Activated CD4-positive, alpha-beta T cell treated with anti-CD3 and anti-CD28 coated beads for 4 hours (primary cell): ENCODE measurements at places on chromosomes 7 and 10.

- no peak for DNase-seq
Measured at GRCh38 chr10:67257018-67257417, 331.2 kb downstream of the LRRTM3 start.

DNA sequence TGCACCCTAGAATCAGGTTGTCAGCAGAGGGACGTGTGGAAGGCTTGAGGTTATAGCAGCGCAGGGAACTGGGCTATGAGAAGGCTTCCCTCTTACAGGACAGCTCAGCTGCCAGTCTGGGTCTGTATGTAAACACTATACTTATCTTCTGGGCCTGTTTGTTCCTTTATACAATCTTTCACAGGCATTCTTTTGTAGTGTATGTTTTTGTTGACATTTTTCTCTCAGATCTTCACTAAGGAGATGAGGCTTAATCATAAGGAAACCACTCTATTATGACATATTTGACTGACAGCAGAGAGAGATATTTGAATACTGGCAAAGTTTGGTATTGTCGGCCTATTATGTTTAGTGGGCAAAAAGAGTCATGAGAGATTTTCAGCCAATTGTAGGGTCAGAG, 929 bp downstream of the GBF1 start:
- no peak for DNase-seq

GRCh38 chr7:121519548-121520521, 123.7 kb upstream of the FAM3C start:
- no peak for DNase-seq

DNA sequence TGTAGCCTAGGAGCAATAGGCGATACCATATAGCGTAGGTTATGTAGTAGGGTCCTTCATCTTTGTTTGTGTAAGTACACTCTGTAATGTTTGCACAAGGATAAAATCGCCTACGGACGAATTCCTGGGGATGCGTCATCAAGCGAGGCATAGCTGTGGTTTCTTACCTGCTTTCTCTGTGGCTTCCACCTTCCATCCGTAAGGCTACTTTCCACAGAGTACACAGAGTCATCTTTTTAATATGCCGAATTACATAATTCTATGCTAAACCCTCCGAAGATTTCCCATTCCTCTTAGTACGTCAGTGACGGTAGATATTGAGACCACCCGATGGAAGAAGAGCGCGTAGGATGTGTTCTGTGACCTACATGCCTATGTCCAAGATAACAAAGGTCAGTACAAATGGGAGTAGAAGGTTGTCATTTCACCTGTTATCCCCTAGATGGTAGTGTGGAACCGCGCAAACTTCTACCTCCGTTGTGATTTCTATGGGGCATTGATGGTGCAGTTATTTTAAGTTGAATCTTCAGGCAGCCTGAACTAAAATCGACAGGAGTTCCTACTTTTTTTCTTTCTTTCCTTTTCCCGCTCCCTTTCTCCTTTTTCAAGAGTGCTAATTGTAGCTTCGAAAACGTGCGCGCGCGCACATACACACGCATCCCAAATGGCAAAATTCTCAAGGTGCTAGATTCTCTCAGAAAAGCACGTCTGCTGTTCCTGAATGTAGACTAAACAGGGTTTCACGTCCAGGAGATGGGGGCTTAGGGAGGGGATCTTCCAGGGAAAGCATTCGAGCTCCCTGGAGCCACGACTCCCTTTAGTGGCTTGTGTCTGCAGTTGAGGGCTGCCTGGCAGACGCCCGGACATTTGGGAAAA, 111.7 kb upstream of the MBL2 start:
- DNase-seq: no peak

DNA sequence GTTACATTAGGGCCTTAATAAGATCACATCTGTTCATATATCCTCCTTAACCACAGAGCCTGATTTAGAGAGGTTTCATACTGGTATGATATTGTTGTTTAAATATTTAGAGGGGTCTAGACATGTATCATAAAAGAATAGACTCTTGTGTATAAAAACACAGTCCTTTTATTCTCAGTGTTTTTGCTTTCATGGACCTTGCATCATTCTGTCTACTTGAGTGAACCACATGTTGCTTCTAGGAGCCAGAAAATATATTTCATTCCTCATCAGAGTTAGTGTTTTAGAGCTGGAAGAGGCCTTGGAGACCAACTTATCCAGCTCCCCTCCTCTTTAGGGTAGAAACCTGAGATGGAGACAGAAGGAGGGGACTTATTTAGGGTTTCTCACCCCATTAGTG, 312.8 kb downstream of the LRMDA start:
- DNase-seq: no peak

DNA sequence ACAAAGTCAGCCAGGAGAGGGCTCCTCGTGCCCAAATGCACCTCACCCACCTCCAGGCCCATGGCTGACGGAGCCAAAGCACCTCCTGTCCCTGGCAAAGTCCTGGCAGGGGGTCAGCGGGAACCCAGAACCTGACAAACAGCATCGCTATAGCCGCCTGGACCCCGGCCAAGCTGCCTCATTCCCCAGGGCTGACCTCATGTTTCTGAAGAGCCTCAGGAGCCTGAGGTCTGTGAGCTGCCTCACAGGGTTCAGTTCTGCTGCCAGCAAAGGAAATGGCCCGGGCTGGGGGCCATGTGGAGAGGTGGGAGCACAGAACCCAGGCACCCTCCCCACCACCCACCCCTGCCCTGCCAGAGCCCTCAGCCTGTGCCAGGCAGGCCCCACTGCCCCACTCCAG, 4.2 kb upstream of the NANOS1 start:
- DNase-seq: no peak

GRCh38 chr10:88763441-88763840, 3.6 kb downstream of the LIPN start:
- no peak for DNase-seq

DNA sequence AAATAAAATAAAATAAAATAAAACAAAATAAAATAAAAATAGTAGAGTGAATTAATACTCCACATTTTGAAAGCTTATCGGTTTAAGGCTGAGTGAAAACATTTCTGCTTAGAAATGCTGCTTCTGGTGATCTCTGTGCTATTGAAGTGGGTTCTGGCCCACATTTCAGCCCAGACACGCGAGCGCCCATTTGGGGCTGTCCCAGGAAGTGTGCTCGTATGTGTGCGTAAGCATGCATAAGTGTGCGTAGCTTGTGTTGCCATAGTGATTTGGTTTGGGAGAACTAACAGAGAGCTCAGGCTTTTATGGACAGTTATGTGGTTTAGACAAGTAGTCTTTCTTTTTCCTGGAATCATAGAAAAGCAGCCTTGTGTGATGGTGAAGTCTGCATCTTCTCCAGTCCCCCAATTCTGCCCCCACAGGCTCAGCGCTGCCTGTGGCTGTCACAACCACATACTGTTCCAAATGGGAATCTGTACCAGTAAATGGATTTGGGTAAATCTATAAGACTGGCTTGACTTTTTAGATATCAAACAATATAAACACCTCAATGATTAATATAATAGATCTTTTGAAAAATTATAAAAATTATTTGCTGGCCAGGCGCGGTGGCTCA, 29.8 kb upstream of the PURB start:
- DNase-seq: peak; percentile 70

GRCh38 chr10:133419211-133419950, 5.0 kb downstream of the SPRN start:
- DNase-seq: no peak

- DNase-seq: no peak
Measured at GRCh38 chr7:131164025-131164925, 163.4 kb upstream of the MKLN1 start.

- no peak for DNase-seq
Measured at GRCh38 chr7:122067077-122067476, 77.0 kb downstream of the AASS start.

DNA sequence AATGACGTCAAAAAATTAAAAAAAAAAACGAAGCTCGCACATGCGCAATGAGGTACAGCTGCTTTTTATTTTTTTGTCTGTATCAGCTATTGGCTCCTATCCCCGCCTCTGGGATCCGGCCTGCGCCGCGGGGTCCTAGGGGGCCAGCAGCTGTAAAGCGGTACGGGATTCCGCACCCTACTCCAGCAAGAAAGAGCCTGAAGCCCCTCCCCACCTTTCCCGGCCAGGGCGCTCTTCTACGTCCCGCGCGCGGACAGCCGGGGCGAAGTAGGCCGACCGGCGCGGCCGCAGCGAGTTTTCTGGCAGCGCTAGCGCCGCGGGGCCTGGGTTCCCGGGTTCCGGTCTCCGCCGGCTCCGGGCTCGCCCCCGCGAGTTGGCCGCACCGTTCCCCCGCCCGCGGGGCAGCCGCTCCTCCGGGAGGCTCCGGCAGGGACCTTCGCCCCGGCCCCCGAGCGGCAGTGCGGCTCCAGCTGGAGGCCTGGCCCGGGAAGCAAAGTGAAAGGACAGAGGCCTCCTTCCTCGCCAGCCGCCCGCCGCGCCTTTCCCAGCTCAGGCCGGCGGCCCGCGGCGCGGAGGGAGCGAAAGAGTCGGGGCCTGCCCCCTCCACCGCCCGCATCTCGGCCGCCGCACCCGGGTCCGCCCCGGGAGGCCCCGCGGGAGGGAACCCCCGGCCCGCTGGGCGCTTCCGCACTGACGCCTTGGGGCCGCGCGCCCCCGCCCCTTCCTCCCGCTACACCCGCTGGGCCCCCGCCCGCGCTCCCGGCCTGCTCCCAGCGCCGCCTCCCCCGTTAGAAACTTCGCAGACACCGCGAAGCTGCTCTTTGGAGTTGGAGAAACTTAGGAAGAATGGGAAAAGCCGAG, 4.7 kb upstream of the SPAG6 start:
- DNase-seq: peak; percentile 53

- DNase-seq: no peak
Measured at GRCh38 chr10:127300868-127301321, 104.5 kb upstream of the INSYN2A start.

GRCh38 chr10:129397198-129397974, 69.7 kb upstream of the MGMT start:
- no peak for DNase-seq

- no peak for DNase-seq
Measured at GRCh38 chr7:93427107-93427506, 147.4 kb downstream of the CALCR start.

DNA sequence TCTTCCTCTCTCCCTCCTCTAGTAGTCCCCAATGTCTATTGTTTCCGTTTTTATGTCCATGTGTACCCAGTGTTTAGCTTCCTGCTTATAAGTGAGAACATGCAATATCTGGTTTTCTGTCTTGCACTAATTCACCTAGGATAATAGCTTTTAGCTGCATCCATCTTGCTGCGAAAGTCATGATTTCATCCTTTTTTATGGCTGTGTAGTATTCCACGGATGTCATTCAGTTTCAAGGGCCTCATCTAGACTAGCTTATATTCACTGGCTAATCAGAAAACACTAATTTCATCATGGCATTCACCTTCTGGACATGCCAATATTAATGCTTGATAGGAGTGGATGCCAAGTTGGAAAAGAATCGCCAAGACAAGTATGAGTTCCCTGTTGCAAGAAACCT, 619.6 kb upstream of the AUTS2 start:
- DNase-seq: no peak

- no peak for DNase-seq
Measured at GRCh38 chr10:71347587-71348395, 28.7 kb downstream of the SLC29A3 start.

DNA sequence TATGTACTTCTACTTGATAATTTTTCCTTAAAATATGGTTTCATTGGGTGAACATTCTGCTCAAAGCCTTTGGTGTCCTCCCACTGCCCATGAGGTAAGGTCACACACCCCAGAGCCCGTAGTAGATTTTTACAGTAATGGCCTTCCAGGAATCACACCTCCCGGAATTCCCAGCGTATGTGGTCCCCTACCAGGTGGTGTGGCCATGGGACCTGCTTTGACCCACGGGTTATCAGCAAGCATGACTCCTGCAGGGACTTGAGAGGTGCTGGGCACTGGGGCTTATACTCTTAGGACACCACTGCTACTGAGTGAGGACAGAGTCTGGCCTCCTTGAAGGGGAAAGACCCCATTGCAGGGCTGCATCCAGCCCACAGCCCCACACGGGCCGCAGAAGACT, 42.2 kb downstream of the BAIAP2L1 start:
- no peak for DNase-seq

DNA sequence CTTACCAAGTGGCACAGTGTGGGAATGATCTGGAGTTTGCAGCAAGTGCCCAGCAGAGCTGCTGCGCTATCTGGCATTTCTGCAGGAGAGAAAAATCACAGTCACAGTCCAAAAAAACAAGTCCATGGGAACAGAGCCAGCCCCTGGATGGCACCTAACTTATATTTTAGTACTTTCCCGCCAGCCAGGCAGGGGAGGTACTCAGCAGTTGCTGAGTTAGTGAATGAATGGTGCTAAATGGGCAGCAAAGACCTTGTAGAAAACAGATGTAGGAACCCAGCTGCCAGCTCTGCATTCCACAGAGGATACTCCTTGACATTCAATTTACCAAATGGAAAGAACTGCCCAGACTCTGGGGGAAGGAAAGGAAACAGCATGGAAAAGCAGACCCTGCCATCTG, 54.5 kb downstream of the GSDME start:
- DNase-seq: no peak

GRCh38 chr7:87316846-87317552, 28.5 kb upstream of the CROT start:
- DNase-seq: no peak

GRCh38 chr10:95837783-95838182, 70.0 kb upstream of the CC2D2B start:
- DNase-seq: no peak

GRCh38 chr10:22308390-22308789, 7.8 kb upstream of the COMMD3 start:
- DNase-seq: no peak

DNA sequence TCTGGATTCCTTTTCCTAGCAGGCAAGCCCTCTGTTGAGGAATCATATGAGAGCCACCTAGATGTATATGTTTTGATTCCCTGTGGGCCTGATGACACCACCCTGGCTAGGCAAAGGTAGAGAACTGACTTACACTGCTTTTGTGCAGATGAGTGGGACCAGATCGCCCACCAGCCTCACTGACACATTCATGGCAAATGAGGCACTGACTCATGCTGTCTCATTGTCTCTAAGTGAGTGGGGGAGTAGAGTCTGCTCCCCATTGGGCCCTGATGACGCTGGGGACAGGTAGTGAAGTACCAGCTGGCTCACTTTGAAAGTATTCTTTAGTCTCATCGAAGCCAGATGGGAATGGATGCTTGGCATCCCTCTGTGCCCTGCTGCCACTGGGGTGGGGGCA, 326.3 kb downstream of the ABCA13 start:
- DNase-seq: no peak
